Astrocyte of the spinal cord (primary cell): ENCODE measurements at places on chromosomes 1 and 21.
A peak's percentile ranks its signal among the peaks of the same experiment; 100 is the strongest.

DNA sequence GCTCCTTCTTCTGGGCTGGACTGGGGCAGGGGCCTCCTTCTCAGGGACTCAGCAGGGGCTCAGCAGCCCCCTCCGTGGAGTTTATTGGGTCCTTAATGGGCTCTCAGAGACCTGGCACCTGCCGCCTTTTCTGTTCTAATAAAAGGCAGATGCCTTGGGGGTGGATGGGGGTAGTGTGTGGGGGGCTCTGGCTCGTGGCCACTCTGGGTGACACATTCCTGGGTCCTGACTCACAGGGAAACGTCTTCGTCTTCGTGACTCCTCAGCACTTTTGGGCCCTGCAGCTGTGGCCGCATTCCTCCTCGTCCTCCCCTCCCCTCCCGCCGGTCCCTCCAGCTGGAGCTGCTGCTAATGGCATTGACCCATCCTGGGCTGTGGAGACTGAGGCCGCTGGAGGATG, 107.8 kb upstream of the WNT4 start:
- DNase-seq = no peak

DNA sequence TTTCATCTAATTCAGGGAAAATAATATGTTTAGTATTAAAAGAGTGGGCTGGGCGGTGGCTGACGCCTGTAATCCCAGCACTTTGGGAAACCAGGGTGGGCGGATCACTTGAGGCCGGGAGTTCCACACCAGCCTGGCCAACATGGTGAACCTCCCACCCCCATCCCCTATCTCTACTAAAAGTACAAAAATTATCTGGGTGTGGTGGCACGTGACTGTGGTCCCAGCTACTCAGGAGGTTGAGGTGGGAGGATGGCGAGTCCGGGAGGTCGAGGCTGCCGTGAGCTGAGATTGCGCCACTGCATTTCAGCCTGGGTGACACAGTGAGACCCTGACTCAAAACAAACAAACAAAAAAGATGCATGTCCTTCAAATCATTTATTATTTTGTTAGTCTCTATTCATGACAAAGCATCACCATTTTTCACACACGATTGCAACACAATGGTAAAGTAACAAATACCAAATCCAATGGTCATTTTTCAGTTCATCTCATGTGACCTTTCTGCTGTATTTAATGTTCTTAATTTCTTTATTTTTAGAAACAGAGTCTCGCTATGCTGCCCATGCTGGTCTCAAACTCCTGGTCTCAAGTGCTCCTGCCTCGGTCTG, 1.0 kb downstream of the MSH4 start:
- no peak for DNase-seq

DNA sequence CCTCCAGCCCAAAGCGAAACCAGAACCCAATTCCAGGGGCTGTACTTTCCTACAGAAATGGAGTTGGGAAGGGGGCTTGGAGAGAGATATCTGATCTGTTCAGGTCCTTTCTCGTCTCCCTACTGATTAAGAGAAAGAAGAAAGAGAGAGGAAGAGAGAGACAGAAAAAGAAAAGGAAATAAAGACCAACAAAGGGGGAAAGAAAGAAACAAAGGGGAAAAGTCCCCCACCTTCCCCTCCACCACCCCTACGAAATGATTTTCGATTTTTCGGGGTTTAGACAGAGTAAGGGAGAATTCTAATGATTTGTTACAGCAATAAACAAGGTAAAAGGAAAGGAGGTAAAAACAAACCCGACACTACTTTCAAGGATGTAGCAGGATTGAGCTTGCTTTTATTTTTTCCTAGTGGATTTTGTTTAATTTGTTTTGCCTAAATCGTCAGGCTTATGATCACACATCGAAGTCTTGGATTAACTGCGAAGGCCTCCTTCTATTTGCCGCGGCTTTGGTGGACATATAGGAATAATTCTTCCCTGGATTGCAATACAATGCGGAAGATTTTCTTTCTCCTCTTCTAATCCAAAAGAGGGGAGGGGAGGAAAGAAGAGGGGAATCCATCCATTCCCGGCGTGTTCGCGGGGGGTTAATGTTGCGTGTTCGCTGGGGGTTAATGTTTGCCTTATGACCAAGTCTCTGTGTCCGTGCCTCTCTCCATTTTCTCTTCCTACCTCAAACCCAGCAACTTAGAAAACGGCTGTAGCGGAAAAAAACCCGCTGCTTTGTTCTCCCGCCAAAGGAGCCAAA, 1.9 kb downstream of the TAL1 start:
- peak; percentile 16 for DNase-seq

DNA sequence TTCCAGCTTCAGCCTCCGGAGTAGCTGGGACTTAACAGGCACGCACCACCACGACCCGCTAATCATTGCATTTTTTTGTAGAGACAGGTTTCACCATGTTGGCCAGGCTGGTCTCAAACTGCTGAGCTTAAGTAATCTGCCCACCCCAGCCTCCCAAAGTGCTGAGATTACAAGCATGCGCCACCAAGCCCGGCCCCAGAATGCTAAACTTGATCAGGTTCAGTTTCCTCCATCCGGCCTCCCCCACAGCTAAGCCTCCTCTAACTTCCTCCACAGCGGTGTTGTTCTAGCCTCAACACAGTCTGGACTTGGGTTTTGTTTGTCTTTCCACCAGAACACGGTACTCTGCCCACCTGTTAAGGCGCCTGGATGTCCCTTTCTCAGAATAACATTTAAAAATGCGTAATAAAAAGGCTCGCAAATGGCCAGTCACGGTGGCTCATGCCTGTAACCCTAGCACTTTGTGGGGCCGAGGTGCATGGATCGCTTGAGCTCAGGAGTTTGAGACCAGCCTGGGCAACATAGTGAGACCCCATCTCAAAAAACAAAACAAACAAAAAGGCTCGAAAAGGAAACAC, 2.4 kb downstream of the PARP1 start:
- no peak for DNase-seq

DNA sequence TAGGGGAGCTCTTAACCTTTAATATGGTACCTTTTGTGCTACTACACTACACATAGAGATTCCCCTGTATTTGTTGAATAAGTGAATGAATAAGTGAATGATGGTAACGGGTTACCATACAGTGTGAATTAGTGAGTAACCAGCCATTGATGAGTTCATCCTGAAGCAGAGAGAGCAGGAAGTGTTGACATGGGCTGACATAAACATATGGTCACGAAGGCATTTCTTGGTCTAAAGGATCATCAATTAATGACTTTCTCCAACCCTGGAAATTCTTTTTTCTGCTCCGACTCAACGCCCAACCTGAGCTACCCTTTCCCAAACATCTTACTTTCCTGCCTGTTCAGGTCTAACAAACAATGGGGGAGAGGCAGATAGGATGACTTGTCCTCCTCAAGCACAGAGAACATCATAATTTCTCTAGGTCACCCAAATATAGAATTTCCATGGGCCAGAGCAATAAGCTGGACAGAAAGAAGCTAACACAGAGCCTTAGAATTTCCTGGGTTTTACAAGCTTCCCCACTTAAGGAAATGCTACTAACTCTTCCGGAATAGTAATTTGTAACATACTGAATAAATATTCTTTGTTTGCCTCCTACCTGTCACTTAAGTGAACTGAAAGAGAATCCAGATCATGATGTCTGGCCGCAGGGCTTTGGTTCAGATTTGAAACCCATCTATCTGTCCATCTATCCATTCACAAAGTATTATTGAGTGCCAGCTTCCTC, 114.7 kb upstream of the NGF start:
- no peak for DNase-seq

DNA sequence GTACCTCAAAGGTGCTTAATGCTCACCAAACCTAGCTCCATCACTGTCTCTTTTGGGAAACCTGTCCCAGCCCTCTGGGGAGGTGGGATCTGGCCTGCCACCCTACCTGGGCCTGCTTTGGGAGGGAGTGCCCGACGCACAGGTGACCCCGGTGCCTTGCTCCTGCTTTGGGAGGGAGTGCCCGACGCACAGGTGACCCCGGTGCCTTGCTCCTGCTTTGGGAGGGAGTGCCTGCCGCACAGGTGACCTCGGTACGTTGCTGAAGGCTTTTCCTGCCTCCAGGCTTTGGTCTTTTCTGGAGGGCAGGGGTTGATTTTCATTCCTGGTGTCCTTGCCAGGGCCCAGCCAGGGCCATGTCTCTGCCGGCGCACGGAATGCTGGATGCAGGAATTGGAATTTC, 25.2 kb upstream of the C1orf174 start:
- DNase-seq = no peak

DNA sequence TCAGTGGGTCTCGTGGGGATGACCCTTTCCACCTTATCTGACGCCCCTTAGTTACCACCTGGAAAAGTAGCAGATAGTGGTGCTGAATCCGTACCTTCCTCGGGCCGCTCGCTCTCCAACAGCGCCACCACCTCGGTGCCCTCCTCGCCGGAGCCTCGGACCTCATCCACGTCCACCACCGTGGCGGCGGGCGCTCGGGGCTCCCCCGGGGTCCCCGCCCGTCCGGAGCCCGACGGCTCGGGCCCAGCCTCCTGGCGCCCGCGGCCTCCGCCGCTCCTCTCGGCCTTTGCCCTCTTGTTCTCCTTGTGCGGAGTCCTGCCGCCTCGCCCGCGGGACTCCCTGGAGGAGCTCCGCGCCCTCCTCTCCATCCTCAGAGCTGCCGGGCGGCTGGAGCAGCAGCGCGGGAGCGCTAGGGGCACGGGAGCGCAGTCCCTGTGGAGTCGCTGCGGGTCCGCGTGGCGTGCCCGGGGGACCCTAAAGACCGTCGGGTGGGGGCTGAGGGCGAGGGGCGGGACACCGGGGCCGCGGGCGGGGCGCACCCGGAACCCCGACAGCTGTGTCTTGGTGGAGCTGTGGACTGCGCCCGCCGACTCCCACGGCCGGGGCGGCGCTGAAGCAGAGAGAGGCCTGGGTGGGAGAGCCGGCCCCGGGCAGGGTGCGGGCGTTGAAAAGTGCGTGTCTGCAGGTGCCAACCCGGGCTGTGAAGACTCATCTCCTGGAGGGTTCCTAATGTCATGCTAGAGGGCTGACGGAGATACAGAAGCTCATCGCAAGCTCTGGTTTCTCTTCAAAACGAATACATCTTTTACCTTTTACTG, at the start of gene NPHS2:
Gene NPHS2, minus strand, starts transcription at position 452 of the 818 bp plus-strand sequence. Its CDS starts 84 bp downstream, at position 368.
- no peak for DNase-seq

GRCh38 chr1:153942766-153943549, 3.6 kb downstream of the DENND4B start:
- DNase-seq = no peak

- no peak for DNase-seq
These were observed 420.2 kb downstream of the KCTD3 start for GRCh38 chr1:215987092-215987875.

DNA sequence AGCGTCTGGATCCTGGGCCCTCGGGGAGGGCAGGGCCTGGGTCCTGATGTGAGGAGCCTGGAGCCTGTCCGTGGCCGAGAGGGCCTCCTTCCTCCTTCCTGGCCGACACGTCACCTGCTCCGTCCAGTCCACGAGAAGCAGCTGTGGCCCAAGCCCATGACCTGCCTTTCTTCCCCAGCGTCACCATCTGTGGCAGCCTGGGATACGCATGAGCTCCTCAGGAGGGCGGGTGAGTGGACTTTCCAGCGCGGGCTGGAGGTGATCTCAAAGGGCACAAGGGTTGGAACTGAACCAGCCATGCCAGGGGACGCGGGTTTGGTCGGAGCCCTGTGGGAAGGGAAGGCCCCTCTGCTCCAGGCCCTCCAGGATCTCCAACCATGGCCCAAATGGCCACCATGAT, 90.4 kb downstream of the DHRS3 start:
- DNase-seq = no peak

- DNase-seq = no peak
These were observed 13.9 kb upstream of the CD53 start for GRCh38 chr1:110859062-110859461.

DNA sequence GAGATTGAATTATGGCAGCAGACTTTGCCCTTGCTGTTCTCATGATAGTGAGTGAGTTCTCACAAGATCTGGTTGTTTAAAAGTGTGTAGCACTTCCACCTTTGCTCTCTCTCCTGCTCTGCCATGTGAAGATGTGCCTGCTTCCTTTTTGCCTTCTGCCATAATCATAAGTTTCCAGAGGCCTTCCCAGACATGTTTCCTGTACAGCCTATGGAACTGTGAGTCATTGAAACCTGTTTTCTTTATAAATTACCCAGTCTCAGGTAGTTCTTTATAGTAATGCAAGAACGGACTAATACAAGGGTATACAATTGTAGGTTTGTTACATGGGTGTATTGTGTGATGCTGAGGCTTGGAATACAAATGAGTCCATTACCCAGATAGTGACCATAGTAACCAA, 4.2 kb downstream of the SPRR1B start:
- DNase-seq = no peak

DNA sequence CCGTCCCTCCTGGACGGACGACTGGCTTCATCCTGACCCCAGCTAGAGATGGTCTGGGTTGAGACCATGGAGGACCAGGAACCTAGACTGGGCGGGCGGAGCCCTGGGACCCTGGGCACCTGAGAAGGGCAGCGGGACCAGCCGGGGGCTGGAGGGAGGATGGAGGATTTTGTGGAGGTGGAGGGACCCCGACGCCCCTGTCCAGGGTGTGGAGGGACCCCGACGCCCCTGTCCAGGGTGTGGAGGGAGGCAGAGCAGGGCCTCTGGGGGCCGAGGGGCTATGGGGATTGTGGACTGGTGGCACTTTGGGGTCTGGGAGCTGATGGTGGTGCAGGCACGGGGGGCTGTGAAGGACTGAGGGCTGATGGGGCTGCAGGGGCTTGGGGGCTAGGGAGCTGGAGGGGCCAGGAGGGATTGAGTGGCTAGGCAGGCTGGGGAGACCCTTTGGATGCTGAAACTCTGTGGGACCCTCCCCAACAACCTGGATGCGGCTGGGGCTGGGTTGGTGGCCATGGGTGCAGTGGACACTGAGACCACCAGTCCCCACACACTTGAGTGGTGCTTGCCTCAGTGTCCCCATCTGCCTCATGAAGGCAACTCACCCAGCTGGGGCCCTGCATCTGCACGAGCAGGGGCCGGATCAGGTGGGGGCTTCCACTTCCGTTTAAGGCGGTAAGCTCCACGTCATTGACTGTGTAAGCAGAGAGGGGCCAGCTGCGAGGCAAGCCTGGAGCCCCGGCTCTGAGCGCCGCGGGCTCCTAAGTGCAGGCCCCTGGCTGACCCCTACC, 7.4 kb downstream of the GJC2 start:
- DNase-seq = no peak

DNA sequence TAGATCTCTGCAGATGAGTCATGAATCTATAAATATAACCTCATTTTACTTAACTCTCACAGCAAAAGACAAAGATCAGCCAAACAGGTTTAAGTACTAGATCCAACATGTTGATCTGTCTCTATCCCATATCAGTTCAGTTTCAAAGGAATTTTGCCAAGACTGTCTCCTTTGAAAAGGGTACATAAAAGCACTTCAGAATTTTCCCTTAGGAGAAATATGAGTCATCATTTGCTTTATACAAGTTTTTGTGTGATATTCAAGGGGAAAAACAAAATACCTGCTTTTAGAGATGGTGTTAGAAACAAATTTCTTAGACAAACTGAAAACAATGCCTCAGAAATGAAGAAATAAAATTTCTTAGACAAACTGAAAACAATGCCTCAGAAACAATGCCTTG, 73.5 kb upstream of the LRRC7 start:
- peak; percentile 31 for DNase-seq

GRCh38 chr1:147171399-147172167, 687 bp downstream of the PRKAB2 start:
- DNase-seq = no peak
